ENCODE measurements at places on chromosomes 6 and 20.
A peak's percentile ranks its signal among the peaks of the same experiment; 100 is the strongest.

GRCh38 chr6:145329257-145329656, 406.1 kb downstream of the EPM2A start:
- DNase-seq = no peak

DNA sequence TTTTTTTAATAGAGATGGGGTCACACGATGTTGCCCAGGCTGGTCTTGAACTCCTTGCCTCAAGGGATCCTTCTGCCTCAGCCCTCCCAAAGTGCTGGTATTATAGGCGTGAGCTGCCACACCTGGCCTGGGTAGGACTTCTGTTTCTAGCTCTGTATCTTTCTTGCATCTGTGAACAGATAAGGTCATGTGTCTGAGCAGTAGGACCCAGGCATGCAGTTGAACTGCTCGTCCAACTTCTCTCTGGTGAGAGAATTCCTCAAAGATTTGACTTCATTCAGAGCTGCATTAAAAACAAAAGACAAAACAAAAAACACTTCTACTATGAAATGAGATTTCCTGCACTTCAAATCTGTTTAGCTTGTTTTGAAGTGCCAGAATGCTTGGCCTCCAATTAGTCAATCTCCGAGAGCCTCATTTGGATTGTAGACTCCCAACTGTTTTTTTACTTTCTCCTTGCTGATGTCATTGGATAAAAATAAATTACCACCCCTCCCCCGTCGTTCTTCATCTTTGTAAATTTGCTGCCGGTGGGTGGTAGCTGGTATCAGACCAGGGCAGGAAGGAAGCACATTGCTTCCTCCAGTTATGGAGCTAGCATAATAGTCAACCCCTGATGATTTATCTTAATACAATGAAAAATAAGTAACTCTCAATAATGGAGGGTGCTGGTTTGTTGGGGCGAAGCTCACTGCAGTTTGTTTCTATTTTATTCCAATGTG, 17.6 kb downstream of the CD109 start:
- DNase-seq = no peak

DNA sequence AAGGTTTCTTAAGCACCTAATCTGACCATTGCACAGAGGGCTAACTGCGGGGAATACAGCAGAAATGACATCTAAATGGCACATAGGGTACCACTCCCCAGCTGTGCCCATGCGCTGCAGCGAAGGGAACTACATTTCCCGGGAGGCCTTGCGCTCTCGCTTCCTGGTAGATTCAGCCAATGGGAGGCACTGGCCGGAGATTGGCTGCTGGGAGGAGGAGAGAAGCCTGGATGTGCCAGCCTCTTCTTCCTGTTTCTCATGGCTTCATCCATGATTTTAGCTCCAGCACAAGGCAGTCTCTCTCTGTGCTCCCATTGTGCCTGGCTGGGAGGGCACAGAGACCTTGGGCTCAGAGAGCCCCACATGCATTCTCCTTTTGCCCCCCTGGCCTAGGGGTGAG, 101.7 kb upstream of the FOXA2 start:
- DNase-seq = no peak

- no peak for DNase-seq
Measured at GRCh38 chr20:60903325-60903971, 348.6 kb upstream of the CDH4 start.

GRCh38 chr6:37865504-37865903, 46.0 kb downstream of the ZFAND3 start:
- DNase-seq = no peak

GRCh38 chr20:63093966-63094766, 87.4 kb upstream of the BHLHE23 start:
- no peak for DNase-seq

- DNase-seq = no peak
Measured at GRCh38 chr6:37308069-37308815, 45.5 kb upstream of the RNF8 start.

DNA sequence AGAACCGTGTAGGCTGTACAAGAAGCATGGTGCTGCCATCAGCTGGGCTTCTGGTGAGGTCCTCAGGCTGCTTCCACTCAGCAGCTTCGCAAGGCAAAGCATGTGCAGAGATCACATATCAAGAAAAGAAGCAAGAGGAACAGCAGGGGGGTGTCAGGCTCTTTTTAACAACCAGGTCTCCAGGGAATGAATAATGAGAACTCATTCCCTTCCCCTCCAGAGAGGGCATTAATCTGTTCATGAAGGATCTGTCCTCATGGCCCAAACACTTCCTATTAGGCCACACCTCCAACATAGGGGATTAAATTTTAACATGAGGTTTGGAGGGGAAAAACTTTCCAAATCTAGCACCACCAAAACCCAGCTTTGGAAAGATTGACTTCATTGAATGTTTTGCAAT, 20.0 kb downstream of the GINM1 start:
- no peak for DNase-seq

DNA sequence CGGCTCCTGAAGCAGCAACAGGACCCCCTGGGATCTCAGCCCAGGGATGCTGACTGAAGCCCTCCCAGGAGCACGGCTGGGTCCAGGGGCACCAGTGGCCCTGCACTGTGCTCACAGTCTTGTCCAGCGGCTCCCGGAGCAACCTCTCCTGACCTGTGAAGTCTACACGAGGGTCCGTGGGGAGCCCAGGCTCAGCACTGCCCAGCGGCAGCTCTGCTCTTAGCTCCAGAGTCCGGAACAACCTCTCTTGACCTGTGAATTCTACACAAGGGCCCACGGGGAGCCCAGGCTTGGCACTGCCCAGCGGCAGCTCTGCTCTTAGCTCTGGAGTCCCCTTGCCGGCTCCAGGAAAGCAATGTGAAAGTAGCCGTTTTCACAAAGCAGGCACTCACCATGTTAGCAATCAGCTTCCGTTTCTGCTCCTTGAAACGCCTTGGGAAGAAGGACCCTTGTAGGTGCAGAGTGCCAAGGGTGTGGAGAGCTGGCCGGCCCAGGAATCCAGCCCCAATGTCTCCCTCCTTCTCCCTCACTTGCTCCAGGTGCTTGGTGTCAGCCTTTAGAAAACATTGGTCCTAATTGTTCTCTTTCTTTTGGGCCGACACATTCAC, 310.9 kb downstream of the CDH4 start:
- no peak for DNase-seq

GRCh38 chr6:14466278-14466677, 348.7 kb downstream of the CD83 start:
- no peak for DNase-seq

GRCh38 chr20:23291575-23292240, 58.9 kb upstream of the NXT1 start:
- no peak for DNase-seq

DNA sequence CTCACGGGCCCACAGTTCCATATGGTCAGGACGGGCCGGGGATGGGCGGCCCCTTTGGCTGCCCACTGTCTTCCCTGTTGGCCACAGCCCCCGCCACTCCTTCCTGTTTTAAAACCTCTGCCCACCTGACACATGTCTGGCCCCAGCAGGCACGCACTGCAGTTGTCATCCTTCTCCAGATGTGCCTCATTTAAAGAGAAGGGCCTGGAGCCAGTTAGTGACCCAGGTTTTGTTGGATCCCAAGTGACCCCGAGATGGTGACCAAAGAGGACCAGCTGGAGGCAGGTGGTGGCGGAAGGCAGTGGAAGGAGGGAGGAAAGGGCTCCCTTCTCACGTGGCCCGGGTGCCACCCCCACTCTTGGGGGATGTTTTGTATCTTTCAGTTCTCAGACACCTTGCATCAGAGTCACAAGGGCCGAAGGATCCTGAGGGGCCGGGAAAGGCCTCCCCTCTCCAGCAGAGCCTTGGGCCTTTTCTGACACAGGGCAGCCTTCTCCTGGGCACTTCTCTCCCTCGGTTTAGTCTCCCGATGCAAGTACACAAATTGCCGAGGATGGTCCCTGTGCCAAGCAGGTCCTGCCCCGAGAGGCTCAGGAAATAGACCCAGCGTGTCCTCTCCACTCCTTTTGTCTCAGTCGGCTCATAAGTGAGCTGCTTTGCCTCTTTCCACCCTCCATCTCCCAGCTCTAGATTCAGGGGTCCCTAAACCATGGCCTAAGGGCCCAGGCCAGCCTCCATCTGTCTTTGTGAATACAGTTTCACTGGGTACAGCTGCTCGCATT, 117.6 kb downstream of the SULF2 start:
- DNase-seq = no peak

DNA sequence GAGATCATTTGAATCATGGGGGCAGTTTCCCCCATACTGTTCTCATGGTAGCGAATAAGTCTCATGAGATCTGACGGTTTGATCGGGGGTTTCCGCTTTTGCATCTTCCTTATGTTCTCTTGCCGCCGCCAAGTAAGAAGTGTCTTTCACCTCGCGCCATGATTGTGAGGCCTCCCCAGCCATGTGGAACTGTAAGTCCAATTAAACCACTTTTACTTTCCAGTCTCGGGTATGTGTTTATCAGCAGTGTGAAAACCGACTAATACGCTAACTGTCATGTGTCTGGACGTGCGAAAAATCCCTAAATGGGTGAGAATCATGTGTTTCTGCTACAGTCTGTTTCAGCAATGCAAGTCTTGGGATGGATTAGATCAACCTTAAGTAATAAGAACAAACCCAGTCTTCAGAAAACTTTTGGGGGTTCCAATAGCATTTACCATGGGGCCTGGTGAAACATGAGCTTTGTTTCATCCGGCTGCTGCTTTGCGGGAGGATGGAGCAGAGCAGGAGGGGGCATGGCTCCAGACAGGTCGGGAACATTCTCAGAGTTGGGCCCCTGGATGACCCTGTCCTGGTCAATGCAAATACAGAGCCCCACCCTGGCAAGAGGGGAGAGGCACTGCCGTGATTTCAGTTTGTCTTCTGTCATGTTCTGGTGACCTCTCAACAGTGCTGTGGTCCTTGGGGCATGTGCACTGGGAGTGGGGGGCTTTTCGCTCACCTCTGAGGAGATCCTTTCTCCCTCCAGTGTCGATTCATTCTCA, 41.5 kb downstream of the CTCFL start:
- DNase-seq = no peak

GRCh38 chr20:31710423-31711108, 12.1 kb downstream of the BCL2L1 start:
- no peak for DNase-seq

DNA sequence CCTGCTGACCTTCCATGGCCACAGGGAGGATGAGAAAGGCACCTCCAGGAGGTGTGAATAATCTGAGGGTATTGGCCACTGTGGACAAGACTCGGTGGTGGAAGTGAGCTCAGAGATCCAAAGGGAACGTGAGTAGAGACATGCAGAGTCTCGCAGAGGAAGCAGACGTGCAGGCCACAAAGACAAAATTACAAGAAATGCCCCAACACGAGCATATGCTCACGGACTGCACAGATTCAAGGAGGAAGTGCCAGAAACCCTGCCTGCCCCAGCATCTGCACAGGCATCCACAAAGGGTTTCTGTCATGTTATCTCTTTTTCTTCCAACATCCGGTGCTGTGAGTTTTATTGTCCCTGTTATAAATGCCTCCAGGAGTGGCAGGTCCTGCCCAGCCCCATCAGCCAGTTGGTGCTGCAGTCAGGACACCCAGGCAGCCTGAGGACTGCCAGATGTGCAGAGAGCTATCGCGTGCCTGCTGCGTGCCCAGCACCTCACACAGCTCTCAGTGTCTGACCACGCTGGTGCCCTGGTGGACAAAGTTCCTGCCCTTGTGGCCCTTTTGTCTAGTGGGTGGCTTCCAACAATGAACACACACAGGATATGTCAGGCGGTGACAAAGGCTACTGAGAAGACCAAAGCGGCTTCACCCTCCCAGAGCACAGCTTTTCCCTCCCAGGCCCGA, 34.0 kb upstream of the FANCE start:
- DNase-seq = no peak

- no peak for DNase-seq
Measured at GRCh38 chr6:144383336-144383735, 98.2 kb downstream of the UTRN start.

DNA sequence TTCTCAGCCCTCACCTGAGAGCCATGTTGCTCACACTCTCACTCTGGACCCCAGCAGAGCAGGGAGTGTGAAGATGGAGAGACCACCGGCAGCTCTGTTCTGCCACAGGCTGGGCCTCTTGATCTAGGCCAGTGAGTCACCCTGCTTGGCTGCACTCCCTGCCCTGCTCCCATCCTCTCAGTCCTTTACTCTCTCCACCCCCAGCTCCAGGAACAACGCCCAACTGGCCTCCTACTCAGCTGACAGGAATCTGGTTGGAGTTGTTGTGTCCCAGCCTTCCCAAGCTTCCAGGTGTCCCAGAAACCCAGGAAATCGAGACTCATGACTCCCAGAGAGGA, at the start of gene PSORS1C1:
Gene PSORS1C1 (plus strand): TSS at position 260 of the 338 bp plus-strand sequence. CDS start 14,833 bp downstream, outside the sequence.
- DNase-seq = no peak

DNA sequence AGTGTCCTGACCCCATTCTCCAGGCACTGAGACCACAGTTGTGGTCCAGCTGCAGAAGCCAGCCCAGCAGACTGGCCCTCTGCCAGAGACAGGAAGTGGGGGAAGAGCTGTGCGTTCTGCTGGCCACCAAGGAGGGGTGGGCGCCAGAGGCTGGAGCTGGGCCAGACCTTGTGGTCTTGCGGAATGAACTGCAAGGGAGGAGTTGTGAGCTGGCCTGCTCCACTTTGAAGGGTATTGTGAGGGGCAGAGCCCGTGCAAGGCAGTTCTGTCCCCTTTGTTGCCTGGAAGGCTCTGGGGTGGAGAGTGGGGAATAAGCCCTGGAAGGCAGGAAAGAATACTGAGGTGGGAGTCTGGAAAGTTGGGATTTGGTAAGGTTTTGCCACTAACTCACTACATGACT, 3.6 kb upstream of the MDFI start:
- DNase-seq = no peak

DNA sequence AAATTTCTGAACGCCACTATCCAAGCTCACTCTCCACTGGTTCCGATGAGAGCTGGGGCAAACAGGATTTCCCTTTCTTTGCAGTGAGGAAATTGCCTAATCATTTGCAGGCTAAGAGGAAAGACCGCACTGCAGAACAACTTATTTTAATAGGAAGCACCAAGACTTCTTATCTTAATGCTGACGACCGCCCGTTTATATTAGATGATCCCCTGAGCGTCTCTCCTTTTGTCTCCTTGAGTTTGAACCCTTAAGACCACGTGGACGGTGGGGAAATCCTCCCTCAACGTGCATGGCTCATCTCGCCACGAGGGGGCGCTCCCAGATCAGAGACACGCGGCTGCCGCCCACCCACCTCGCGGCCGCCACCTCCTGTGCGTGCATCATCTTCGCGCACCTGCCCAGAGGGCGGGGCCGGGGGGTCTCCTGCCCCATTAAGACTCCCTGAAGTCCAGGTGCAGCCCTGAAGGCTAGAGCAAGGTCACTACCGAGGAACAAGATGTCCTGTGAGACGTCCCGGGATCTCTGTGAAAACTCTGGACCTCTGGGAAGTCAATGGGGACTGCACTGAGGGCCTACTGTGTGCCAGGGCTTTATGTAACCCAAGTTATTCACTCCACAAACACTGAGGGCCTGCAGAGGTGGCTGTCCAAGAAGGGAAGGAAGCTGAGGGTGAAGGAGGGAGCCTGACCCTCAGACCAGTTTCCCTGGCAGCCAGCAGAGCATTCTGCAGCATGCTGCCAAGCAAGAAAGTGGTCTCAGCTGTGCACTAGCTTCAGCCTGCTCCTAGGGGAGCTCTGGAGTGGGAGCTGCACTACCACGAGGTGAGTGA, 28.1 kb downstream of the PDYN start:
- DNase-seq = peak; percentile 74

GRCh38 chr20:24736131-24736843, 212.8 kb upstream of the CST7 start:
- no peak for DNase-seq

- no peak for DNase-seq
Measured at GRCh38 chr6:16681260-16681873, 79.9 kb downstream of the ATXN1 start.

Measured in stimulated activated CD4-positive, alpha-beta T cell treated with anti-CD3 and anti-CD28 coated beads, TNF-alpha, amount 100 ng/mL, for 4 hours (primary cell).